T-helper 2 cell treated with Interferon-gamma antibody and Interleukin-4, amounts not matched to agents 5 μg/mL and 100 μg/mL, for 36 hours (primary cell): ENCODE measurements at places on chromosomes 11 and 22.

- no peak for DNase-seq
Observed at GRCh38 chr11:95445746-95446333, 214.8 kb upstream of the SESN3 start.

GRCh38 chr11:123429913-123430720, at the start of gene GRAMD1B:
Gene GRAMD1B, plus strand, starts transcription at chr11:123430269. Its CDS starts 524 bp downstream, at chr11:123430793.
- peak; percentile 76 for DNase-seq

DNA sequence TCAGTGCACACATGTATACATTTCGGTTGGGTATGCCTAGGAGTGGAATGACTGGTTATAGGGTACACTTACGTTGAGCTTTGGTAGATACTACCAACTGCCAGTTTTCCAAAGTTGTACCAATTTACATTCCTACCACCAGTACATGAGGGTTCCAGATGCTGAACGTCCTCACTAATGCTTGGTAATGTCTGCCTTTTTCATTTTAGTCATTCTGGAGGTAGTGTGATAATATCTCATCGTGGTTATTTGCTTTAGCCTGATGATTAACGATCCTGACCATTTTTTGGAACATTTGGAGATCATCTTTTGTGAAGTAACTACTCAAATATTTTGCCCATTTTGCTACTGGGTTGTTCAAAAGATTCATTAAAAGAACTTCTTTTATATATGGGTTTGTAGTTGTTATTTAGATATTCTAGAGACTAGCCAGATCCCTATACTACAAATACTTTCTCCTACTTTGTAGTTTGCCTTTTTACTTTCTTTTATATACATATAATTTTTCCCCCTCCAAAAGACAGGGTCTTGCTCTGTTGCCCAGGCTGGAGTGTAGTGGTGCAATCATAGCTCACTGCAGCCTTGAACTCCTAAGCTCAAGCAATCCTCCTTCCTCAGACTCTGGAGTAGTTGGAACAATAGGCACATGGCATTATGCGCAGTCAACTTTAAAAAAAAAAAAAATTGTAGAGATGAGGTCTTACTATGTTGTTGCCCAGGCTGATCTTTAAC, 62.1 kb downstream of the RBFOX2 start:
- no peak for DNase-seq

- DNase-seq, result no peak
Observed at GRCh38 chr11:128469220-128469619, 118.1 kb downstream of the ETS1 start.

- DNase-seq, result peak; percentile 74
Observed at GRCh38 chr22:23219822-23220484, 39.6 kb downstream of the BCR start.
